Omental fat pad (tissue), 4 donors: ENCODE measurements at places on chromosomes 1 and 21.

DNA sequence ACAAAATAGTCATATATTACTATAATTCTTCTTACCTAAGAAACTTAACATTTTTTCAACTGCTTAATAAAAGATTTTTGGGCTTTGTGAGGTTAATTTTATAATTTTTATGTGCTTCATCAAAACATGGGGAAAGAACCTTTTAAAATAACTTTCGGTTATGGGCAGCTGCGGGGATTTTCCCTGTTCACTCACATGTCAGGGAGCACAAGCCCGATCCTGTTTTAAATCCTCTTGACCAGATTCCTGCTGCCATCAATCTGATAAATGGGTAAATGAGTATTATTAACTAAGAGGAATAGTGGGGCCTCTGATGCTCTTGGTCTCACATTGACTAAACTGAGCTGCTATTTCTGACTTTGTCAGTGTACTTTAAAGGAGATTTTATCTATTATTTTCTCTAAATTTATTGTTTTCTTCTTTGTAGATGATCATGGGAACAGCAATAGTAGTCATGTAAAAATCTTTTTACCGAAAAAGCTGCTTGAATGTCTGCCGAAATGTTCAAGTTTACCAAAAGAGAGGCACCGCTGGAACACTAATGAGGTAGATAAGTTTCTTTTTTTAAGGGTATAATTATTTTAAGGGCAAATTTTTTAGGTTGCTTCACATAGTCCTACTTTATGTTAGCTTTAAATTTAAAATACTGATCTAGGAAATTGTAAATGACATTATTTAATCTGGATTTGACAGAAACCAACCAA, 39.6 kb downstream of the CAMTA1 start:
- no peak for DNase-seq

DNA sequence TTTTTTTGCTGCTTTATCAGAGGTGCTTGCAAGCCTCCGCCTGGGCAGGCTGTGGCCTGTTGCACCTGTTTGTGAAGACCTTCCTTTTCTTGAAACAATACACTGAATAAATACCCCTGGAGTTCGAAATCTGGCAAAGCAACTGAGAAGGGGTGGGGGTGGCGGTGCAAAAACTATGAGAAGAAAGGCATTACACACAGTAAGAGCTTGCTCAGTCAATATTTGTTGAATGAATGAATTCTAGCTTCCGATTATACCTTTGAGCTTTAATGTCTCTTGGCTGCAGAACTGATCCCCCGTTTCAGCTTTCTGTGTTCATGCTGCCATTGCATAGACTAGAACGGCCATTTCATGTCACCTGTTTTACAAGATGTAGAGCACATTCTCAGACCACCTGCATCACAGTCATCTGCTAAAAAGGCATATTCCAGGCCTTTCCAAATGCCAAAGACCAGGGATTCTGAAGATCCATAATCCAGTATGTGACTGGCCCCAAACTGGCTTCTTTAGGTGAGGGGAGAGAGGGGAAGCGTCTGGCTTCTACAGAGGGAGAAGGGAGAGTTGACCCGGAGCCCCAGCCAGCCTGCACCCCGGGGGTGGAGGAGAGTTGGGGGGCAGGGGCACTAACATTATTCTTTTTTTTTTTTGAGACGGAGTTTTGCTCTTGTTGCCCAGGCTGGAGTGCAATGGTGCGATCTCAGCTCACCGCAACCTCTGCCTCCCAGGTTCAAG, 111.5 kb downstream of the ETS2 start:
- no peak for DNase-seq

GRCh38 chr1:178693366-178693765, 31.7 kb upstream of the RALGPS2 start:
- DNase-seq: no peak

- no peak for DNase-seq
Observed at GRCh38 chr1:88983791-88984559, 8.5 kb downstream of the KYAT3 start.

GRCh38 chr1:157700732-157701131, at the start of gene FCRL3:
Gene FCRL3 (minus strand): TSS chr1:157700769. CDS start chr1:157700489, 280 bp downstream.
- no peak for DNase-seq

DNA sequence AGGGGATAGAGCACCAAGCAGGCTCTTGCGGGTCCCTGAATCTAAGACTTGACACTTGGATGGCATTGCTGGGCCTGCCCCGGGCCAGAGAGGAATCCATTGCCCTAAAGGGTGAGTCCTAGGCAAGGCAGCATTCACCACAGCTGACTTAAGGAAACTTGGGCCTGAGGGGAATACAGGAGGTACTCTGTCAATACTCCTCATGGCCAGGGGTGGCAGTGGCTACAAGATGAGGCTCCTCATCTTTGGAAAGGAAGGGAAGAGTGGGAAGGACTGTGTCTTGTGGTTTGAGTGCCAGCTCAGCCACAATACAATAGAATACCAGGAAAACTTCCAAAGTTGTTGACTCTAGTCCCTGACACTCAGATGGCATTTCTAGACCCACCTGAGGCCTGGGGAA, 5.1 kb downstream of the KRTAP22-1 start:
- no peak for DNase-seq

DNA sequence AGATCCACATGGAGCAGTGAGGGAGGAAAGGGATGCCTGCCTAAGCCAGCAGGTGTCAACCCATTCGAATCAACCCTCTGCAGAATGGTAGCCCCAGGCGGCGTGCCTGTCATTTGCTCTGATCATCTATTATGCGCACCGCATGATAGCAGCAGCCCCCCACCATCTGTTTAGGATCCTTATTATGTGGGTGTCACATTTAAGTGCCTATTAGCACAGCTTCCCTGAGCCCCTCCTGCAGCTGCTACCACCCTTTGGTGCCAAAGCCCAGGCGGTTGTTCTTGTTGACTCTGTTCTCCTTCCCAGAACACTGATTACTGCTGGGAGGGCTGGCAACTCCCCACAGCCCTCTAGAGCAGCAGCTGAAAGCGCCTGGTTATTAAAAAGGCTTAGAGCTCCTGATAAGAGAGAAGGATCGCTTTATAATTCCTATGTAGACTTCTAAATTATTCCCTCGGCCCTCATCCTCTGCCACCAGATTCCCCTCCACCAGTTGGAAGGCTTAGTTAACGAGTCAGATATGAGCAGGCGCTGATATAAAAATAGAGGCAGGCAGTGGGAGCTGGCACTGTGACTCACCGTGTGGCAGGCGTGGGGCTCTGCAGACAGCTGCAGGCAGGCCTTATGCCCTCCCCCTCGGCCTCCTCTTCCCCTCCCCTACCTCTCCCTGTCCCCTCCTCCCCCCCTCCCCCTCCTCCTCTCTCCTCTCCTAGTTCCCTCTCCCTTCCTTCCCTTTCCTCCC, 23.0 kb downstream of the ACTA1 start:
- no peak for DNase-seq

DNA sequence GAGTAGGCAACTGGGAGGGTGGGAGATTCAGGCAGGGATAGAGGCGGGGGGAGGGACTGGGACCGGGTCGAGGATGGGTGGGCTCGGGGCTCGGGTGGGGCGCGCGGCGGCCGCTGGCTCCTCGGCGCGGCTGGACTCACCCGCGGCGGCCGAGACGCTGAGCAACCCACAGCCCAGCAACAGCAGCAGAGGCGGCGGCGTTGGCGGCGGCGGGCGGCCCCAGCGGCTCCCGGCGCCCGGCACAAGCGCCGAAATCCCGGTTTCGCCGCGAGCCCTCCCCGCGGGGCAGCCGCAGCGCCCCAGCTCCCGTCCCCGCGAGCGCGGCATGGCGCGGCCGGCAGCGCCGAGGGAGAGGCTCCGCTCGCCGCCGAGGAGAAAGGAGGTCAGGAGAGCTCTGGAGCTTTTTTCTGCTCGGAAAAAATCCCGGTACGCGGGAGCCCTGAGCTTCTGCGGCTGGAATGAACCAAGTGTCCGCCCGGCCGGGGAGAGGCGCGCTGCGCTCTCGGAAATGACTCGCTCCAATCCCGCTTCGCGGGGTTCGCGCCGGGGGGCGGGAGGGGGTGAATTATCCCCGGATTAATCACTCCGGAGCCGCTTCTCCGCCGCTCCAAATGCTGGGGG, at the start of gene CSMD2:
Gene CSMD2 (minus strand): TSS at position 460 of the 621 bp plus-strand sequence. CDS start 133 bp downstream, at position 327.
- DNase-seq: no peak

GRCh38 chr1:117106478-117106877, 15.1 kb downstream of the TRIM45 start:
- DNase-seq: no peak

GRCh38 chr1:181100015-181100905, 11.8 kb downstream of the IER5 start:
- DNase-seq: no peak

- DNase-seq: no peak
Observed at GRCh38 chr1:230327892-230328284, 98.2 kb downstream of the PGBD5 start.

DNA sequence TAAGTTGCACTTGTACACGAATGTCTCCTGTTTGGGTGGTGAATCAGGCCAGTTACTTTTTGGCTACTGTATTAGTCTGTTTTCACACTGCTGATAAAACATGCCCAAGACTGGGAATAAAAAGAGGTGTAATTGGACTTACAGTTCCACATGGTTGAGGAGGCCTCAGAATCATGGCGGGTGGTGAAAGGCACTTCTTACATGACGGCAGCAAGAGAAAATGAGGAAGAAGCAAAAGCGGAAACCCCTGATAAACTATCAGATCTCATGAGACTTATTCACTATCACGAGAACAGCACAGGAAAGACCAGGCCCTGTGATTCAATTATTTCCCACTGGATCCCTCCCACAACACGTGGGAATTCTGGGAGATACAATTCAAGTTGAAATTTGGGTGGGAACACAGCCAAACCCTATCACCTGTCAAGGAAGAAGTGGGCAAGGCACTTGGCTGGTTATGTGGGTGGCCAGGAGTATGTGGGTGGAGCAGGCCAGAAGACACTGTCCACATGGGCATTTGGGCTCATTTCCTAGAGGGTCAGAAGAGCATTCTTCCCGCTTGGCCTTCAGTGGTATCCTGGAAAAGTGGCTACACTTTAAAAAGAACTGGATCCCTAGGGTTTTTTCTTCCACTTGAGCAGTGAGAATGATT, 228.8 kb downstream of the HHAT start:
- DNase-seq: no peak

DNA sequence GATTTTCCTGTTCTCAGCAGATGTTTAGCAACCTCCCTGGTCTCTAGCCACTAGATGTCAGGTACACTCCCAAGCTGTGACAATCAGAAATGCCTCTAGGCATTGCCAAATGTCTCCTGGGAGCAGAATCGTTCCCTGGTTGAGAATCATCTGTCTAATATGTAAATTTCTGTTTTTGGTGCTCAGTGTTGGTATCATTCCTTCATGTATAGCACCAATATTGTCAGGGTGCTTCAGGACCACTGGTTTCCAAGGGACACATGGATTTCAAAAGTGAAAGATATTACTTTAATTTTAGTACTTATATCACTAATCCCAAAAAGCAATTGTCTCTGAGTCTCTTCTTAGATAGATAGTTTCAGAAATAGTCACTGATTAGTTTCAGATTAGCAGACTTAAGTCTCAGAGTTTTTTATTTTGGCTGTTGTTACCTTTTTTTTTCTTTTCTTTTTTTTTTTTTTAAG, 160.1 kb downstream of the PTPRC start:
- DNase-seq: no peak

- DNase-seq: no peak
Observed at GRCh38 chr1:116711263-116711840, 42.9 kb upstream of the CD2 start.

- DNase-seq: no peak
Observed at GRCh38 chr1:28027238-28027637, 61.2 kb downstream of the EYA3 start.

- DNase-seq: no peak
Observed at GRCh38 chr21:44089001-44089911, 17.9 kb upstream of the PWP2 start.

DNA sequence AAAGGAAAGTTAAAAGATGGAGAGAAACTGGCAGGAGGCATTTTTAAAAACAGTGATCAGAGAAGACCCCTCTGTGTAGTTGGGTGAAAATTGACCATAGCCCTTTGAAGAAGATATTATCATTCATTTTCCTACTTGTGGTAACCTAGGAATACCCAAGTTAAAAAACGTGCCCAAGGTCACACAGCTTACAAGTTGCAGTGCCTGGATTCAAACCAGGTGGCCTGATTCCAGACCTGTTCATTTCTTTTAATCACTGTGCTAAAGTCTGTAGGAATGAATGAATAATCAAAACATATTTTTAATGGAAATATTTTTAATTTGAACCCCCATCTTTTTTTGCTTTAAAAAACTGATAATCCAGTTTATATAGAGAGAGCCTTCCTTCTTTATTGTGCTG, 35.6 kb downstream of the MARK1 start:
- DNase-seq: no peak

DNA sequence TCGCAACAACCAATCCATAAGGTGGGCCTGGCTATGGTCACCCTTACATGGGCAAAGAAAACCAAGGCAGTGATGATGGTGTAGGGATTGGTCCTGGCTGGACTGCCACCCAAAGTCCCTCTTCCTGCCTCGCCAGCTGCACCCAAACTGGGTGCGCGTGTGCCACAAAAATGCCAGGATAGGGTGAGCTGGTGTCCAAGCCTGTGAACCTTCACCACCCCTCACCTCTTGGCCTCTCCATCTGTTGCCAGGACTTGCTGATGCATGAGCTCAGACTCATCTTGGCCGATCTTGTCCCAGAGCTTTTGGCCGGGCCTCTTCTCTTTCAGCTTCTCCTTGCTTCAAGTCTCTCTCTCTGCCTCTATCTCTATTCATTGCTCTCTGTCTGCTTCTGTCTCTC, 41.8 kb downstream of the FOXD2 start:
- no peak for DNase-seq

- no peak for DNase-seq
Observed at GRCh38 chr1:22376001-22376400, 75.7 kb upstream of the ZBTB40 start.

DNA sequence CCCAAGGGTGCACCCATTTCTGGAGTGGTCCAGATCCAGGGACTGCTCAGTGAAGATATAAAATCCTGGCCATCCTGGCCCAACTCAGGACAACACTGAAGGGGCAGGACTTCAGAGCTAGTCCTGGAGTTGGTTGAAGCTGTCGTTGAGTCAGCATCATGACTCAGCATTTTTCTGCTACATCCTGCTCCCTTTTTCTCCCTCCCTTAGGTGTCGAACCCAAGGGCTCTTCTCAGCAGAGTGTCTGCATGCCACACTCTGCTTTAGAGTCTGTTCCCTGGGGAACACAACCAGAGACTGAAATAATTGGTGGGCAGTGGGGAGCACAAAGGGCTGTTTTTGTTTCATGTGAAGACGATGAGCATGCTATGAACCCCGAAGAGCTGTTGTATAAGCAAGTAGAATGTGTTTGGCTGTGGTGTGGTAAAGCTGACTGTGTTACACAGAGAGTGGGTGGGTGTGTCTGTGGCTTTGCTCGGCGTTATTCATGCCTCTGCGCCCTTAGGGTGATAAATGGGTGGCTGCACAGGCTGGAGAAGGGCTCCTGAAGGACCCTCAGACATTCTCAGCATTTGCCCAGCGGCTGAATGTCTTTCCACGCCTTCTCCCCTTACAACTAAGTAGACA, 167.2 kb downstream of the CYYR1 start:
- DNase-seq: no peak

GRCh38 chr1:82899017-82899416, 1098.3 kb downstream of the ADGRL2 start:
- DNase-seq: no peak

- no peak for DNase-seq
Observed at GRCh38 chr21:36756527-36756926, 57.6 kb downstream of the SIM2 start.

- DNase-seq: no peak
Observed at GRCh38 chr1:225885336-225885735, 3.2 kb upstream of the TMEM63A start.
